ENCODE measurements at places on chromosomes 6 and 20. TPM values are rescaled to one million over a fixed set of nuclear protein-coding genes. Genes with fewer than 3 reads are reported as not detected.
A peak's percentile ranks its signal among the peaks of the same experiment; 100 is the strongest.

- DNase-seq: no peak
These were observed 85.2 kb downstream of the SNAP25 start for GRCh38 chr20:10303852-10304251.

GRCh38 chr20:967796-968742 lies 34.0 kb downstream of the RSPO4 start:
- DNase-seq: no peak

GRCh38 chr6:32167761-32168262 lies 3.4 kb downstream of the EGFL8 start:
- no peak for DNase-seq

- DNase-seq: no peak
These were observed 266.0 kb upstream of the ID4 start for GRCh38 chr6:19571176-19571575.

The GHRH gene
- not detected for polyA plus RNA-seq

DNA sequence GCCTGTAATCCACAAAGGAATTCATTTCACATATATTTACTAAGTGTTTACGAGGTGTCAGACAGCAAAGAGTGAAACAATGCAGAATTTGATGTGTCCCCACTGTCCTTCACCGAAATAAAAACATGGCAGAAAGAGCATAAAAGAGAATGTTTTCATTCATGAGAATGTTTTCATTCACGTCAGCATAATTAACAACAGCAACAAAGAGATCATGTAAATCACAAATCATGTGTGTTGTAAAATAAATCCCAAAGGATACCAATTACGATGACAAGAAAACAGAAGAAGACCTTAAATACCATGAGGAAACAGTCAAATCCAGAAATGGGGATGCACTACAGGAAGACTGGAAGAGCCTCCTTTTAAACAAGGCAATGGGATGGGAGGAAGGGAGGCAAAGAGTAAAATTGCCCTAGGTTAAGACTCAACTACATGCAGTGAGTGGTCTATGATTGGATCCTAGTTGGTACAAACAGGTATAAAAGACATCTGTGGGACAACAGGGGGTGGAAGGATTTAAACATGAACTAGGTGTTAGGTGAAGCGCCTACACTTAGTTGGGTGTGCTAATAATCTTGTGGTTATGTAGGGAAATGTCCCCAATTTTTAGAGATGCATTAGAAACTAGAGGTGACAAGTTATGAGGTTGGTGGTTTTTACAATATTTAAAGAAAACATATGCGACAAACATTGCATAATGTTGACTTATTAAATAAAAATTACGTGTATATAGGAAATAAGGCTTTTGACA lies 1.5 kb downstream of the ZSCAN31 start:
- no peak for DNase-seq

GRCh38 chr6:159196430-159196975 lies 27.3 kb downstream of the FNDC1 start:
- DNase-seq: no peak

The AGER gene
- 1.4 TPM for polyA plus RNA-seq

- DNase-seq: no peak
These were observed 12.2 kb upstream of the STK35 start for GRCh38 chr20:2089447-2089846.

DNA sequence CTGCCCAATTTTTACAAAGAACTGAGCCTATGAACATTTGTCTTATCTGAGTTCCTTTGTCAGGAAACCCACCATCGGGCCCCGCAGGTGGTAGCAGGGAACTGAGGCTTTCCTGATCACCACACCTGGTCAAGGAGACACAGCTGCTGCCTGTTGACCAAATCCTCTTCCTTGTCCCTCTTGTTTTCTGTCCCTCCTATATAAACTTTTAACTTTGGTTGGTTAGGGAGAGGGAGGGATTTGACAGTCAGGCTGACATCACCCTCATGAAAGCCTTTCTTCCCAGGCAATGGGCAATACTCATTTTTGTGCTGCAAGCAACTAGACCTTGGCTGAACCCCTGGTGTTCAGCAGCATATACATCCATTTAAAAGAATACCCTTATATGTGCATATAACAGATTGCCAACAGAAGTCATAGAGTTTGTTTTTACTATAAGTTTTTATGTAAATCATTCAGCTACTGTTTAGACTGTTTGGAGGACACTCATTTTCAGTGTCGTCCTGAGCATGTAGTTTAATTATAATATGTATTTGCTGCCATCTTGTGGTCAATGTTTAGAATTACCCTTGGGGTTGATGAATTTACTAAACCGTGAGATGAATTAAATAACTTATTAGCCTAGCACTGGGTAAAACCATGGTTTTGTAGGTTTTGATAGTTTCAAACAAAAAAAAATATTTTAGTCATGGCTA lies 17.0 kb downstream of the CRISP1 start:
- peak; percentile 46 for DNase-seq

DNA sequence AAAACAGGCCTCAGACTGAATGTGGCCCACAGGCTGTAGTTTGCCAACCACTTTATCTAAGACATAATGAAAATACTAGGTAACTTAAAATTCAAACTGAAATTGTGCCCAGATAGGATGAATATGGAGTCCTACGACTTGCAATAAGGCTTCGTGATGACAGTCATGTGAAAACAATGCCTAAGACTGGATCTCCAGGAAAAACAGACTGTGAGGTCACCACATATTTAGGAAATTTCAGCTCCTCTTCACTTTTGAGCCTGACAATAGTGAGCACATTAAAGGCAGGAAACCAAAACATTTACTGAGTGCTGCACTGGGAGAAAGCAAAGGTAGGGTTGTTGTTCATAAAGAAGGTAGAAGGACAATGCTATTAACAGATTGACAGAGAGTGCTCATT lies 50.0 kb downstream of the RTN4IP1 start:
- no peak for DNase-seq

The OR2B6 gene
- 0.18 TPM for polyA plus RNA-seq

DNA sequence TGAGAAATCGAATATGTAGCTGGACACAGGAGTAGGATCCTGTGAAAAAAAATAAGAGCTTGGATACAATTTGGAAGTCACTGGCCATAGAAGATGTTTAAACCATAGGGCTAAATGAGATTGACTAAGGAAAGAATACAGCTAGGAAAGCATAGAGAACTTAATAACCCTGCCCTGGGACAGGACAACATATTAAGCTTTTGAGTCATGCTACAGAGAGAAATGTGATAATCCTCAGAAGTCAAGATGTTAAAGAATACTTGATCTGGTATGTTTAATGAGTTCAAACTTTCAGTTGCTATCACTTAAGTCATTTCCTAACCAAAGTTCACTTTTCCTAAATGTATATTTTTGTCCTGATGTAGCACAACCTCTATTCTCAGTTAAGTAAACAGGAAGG lies 154.6 kb upstream of the TSHZ2 start:
- no peak for DNase-seq

- no peak for DNase-seq
These were observed 53.6 kb upstream of the LRRC1 start for GRCh38 chr6:53741034-53741823.

The HLA-DOA gene
- not detected for polyA plus RNA-seq

GRCh38 chr20:51531712-51532456 lies 10.6 kb downstream of the NFATC2 start:
- no peak for DNase-seq

The ULBP3 gene
- 2.0 TPM for polyA plus RNA-seq

The TCF21 gene
- 0.17 TPM for polyA plus RNA-seq

DNA sequence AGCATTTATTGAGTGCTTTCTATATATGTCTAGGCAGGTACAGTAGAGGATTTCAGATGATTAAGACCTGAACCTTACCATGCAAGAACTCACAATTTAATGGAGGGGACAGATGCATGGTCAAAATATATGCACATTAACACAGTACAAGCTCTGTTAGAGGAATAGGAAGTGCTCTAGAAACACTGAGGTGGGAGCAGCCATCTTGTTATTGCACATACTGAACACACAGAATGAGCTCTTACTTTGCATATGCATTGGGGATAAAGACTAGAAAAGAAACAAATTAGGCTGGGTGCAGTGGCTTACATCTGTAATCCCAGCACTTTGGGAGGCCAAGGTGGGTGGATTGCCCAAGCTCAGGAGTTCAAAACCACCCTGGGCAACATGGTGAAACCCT lies 438.3 kb downstream of the UTRN start:
- DNase-seq: no peak

DNA sequence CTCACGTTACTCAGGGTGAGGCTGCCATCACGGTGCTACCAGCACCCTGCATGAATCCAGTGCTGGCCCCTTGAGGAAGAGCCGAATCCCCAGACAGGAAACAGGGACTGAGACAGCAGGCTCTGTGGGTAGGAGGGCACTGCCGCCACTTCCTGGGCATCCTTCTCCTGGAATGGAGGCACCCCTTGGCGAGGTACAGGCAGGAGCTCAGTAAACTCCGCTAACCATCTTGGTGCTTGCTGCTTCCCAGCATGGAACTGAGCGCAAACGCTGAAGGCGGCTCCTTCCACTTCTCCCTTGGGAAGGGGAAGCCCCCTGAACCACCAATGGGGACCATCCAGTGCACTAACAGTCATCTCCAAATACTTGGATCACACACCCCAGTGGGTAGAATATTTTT lies 13.5 kb upstream of the CCDC167 start:
- DNase-seq: no peak

- no peak for DNase-seq
These were observed 180.8 kb upstream of the CST7 start for GRCh38 chr20:24768201-24768636.

GRCh38 chr6:147970970-147971369 lies 371.7 kb upstream of the SASH1 start:
- no peak for DNase-seq

DNA sequence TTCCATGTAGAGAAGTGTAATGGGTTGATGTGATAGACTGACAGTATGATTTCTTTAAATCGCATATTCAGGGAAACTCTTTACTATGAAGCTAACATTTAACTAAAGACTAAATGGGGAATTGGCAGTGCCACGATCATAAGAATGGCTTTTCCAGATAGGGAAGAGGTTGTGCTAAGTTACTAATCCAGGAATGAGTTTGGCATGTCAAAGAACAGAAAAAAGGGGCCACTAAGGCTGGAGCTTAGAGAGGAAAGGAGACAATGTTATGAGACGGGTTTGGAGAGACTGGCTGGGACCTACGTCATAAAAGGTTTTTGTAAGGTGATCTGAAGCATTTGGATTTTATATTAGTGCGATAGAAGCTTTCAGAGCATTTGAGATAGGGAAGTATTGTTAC lies 40.6 kb downstream of the SENP6 start:
- DNase-seq: no peak

- no peak for DNase-seq
These were observed 39.4 kb upstream of the CCN6 start for GRCh38 chr6:112014483-112014882.

The KHDC3L gene
- not detected for polyA plus RNA-seq

DNA sequence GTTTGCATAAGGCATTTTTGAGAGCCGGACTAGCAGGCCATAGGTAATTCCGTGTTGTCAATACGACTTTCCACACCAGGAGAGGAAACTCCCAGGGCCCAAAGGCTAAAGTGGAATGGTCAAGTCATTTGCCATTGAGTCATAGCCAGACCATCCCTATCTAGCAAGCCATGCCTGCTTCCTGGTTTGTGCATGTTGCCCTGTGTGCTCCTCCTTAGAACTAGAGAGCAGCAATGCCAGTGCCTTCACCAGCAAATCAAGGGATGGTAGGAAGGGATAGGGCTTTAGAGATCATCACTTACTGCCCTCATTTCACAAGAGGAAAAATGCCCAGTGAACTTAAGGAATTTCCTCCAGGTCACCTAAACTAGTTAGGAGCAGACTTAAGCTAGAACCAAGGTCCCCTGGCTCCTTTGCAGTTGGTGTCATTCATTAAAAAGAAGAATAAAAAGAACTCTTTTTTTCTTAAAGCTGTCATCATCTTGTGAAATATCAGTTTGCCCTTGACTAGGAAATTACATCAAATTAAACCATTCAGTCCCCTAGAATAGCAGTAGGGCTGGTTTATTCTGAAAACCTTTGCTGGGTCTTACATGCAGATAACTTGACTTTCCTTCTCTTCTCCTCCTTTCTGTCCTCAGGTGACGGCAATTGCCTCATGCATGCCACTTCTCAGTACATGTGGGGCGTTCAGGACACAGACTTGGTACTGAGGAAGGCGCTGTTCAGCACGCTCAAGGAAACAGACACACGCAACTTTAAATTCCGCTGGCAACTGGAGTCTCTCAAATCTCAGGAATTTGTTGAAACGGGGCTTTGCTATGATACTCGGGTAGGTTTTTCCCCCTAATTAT lies 7.4 kb downstream of the TNFAIP3 start:
- DNase-seq: no peak

GRCh38 chr6:147578883-147579282 lies 70.4 kb downstream of the SAMD5 start:
- no peak for DNase-seq

- no peak for DNase-seq
These were observed 125.7 kb downstream of the ANKS1A start for GRCh38 chr6:35014786-35015185.

The MUC22 gene
- polyA plus RNA-seq: not detected

DNA sequence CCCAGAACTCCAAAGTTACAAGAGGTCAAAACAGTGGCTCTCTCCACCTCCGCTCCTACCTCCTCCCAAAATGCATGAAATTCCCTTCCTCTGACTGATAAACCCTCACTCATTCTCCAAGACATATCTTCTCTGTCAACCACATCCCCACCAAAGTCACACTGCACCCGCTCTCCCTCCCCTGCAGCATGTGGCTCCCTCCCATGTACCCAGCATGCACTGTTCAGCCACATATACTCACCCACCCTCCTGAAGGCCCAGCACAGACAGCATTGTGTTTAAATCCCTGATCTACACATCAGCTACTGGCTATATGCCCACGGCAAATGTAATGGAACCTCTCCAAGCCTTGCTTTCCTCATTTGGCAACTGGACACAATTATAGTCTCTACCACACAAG lies 5.5 kb upstream of the POU5F1 start:
- no peak for DNase-seq

The TAAR2 gene
- polyA plus RNA-seq: not detected

DNA sequence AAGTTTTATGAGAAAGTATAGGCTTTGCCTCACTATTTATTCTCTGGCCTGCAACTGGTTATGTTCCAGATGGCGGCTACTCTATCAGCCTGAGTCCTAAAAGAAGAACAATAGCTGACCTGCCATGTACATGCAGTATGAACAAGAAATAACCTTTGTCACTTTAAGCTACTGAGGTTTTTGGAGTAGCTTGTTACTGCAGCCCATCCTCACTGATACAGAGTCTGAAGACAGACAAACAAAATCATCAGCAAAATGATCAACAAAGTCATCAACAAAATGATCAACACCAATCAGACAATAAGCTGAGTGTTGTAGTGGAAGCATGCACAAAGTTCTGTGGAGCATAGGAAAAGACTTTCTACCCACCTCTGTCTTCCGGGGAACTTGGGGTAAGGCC lies 82.5 kb downstream of the PLCG1 start:
- no peak for DNase-seq

Data from A549 (cell line).